ENCODE measurements at places on chromosomes 2 and 18.
A peak's percentile ranks its signal among the peaks of the same experiment; 100 is the strongest.

- DNase-seq: peak; percentile 55
These were observed 1.4 kb upstream of the MALT1 start for GRCh38 chr18:58669731-58670378.

GRCh38 chr2:131517106-131517831, 10.4 kb upstream of the CCDC74A start:
- DNase-seq: no peak

DNA sequence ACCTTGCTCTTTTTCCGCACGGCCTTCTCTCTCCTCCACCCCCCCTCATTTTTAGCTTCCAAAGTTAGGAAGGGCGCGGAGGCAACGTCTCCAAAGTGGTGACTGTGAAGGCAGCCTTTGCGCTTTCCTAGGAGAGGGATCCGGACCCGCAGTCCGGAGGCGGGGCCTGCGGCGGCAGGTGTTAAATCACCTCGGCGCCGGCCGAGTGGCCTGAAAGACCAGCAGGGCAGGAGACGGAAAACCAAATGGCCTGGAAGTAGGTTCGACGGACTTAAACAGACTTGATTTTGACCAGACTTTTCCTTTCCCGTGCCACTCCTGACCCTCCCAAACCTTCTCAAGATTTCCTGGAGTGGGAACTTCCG, 615 bp downstream of the GORASP2 start:
- DNase-seq: peak; percentile 8

- DNase-seq: peak; percentile 49
These were observed 3.3 kb downstream of the SLC8A1 start for GRCh38 chr2:40448476-40449079.

DNA sequence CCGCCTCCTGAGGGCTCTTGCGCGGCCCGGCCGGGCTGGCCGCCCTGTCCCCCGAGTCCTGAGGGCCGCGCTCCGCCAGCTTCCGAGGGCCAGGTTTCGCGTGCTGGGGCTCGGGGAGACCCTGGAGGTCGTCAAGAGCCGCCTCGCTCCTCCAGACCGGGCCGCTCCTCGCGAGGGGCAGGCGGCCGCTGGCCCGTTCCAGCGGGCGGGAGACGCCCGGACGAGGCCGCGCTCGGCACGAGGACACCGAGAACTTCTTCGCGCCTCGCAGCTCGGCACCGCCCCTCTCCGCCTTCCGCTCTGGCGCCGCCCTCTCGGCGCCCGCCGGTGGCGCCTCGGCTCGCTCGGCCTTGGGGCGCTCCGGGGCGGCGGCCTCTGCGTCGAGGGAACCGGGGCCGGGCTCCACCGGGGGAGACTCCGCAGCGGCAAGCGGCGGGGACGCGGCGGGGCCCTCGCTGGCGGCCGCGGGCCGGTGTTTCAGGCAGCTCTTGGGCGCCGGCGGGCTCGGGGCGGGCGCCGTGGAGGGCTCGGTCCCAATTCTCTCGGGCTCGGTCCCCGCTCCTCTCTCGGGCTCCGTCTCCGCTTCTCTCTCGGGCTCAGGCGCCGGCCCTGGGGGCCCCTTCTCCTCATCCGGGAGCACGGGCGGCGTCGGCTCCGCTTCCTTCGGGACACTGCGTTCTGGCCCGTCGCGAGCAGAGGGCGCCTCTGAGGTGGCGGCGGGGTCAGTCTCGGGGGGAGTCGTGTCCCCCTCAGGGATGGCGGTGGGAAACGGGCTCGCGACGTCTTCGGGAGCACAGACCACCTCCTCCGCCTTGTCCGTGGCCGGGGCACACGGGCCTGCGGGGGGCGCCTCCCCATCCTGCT, 91.6 kb upstream of the MGAT4A start:
- no peak for DNase-seq

DNA sequence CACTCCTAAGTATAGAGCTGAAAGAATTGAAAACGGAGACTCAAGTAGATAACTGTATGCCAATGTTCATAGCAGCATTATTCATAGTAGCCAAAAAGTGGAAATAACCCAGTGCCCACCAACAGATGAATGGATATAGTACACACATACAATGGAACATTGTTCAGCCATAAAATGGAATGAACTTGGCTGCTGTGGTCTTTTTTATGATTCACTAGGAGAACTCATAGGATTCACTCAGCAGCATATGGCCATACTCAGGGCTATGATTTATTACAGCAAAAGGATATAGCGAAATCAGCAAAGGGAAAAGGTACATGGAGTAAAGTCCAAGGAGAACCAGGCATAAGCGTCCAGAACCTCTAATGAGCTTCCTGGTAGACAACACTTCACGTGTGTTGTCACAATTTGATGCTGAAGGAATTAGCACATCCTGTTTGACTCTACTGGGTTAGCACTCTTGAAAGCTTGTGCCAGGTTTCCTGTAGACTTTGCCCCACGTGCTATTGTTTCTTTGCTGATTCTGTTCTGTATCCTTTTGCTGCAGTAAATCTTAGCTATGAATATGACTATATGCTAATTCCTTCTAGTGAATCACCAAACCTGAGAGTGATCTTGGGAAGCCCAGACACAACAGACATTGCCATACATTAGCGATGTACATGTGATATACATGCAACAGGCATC, 15.7 kb downstream of the SPC25 start:
- no peak for DNase-seq

DNA sequence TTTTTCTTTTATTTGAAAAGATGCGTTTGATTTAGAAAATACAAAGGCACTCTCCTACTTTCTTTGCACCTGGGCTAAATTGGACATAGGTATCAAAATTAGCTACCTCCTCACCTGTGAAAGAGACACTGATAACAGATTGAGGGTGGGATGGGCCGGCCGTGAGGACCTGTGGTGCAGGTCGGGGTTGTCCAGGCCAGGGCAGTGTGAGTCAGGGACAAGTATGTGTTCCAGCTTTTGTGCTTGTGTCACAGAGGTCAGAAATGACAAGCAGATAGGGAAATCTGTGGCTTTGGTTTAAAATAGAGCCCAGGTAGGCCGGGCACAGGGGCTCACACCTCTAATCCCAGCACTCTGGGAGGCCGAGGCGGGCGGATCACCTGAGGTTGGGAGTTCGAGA, 22.6 kb downstream of the MYL12B start:
- DNase-seq: no peak

GRCh38 chr2:10236571-10237391, 65.9 kb upstream of the HPCAL1 start:
- no peak for DNase-seq

DNA sequence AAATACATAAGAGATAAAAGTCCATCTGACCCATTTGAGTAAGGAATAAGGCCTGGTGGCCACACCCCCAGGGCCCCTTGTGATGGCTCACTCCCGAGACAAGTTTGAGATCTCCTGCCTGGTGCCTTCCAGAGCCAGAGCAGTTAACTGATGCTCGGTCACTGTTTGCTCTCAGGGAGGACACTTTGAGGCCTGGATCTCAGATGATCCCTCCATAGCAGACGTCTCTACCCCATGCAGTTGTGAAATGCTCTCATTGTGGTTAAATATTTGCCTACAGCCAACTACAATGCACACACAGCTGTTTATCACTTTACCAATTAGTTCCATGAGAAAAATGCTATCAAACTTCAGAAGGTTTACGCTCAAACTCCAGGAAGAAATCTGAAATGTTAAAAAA, 12.3 kb downstream of the GYPC start:
- no peak for DNase-seq

- DNase-seq: no peak
These were observed 150.6 kb downstream of the EXOC6B start for GRCh38 chr2:72674982-72675915.

DNA sequence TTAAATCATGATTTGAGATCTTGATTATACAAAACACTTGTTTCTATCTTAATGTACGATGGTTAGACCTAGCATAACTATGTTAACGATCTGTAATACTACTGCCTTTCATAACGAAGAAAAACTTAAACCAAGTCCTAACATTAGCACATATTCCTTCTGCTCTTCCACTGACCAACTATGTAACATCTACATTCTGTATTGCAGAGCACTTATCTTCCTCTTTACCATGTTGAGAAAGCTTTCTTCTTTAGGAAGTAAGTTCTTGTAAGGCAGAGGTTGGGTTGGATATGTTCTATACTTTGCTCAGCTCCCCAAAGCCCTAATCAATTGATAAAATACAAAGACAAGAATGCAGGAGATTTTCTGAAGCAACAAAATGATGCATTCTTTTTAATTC, 7.9 kb upstream of the ZNF407 start:
- no peak for DNase-seq

GRCh38 chr2:213266421-213266820, 17.8 kb upstream of the SPAG16 start:
- DNase-seq: no peak

- DNase-seq: no peak
These were observed 151.3 kb upstream of the PELI1 start for GRCh38 chr2:64295326-64296139.

DNA sequence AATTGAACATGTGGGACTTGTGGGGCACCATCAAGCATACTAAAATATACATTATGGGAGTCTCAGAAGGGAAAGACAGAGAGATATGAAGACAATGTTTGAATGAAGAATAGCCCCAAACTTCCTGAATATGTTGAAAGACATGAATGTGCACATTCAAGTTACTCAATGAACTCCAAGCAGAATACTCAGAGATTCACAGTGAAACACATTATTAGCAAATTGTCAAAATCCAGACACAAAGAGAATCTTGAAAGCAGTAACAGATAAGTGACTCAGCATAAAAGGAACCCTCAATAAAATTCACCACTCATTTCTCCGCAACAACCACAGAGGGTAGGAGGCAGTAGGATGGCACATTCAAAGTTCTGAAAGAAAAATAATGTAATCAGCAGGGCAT, 8.8 kb downstream of the C2orf92 start:
- DNase-seq: no peak

- DNase-seq: no peak
These were observed 170.8 kb downstream of the INO80D start for GRCh38 chr2:205915130-205915524.

DNA sequence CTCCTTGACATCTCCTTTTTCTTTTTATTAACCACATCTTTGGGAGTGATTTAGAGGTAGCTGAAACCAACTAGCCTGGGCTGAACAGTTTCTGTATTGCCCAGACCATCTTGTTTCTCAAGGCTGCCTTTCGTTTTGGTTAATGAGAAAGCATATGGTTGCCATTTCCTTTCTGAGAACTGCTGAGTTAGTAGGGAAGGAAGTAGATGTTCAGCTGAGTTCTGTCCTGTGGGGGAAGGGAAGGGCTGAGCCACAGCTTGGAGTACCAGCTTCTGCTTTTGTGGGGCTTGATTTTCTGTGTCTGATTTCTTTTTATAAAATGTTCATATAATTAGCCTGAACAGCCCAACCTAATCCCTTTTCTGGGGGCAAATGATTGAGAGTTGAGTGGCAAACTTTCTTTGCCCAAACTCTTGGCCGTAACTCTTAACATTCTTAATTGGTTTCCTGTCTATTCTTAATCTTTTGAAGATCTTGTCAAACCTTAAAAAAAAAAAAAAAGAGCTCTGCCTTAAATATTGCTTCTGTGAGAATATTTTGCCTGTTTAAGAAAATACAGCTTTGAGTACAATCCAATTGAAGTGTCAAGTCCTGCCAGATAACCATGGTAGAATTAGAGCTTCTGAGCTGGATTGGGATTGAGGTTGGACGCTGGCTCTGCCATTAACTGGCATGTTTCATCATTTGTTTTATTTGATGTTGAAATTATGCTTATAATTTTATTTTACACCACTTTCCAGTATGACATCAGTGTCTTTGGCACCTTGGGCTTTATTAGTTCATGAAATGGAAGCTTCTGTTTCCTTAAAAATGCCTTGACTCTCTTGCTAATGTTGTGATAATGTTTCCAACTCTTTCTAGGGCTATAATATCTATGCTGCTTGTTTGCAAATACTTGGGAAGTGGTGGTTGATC, 1.9 kb upstream of the NABP1 start:
- DNase-seq: peak; percentile 52

GRCh38 chr2:26477126-26477910, 606 bp downstream of the OTOF start:
- no peak for DNase-seq

GRCh38 chr2:29443151-29443550, 327.9 kb downstream of the CLIP4 start:
- DNase-seq: no peak

GRCh38 chr18:46426679-46427047, 230.4 kb downstream of the LOXHD1 start:
- no peak for DNase-seq

DNA sequence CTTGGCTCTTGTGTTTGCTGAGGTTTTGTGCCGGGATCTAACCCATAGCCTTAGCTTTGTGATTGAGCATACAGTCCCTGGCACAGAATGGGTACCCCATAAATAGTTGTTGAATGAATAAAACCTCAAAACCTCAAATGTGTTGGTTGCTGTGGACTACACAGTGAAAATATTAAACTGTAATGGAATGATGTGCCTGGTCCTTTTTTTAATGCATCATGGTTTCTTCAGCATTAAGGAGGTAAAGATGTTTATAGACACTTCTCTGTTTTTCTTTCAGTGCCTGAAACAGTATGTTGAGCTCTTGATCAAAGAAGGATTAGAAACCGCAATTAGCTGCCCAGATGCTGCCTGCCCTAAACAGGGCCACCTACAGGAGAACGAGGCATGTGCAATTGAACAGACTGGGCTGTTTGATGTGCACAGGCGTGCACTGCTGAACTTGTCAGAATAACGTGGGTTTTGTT, 97.0 kb downstream of the RNF144A start:
- peak; percentile 57 for DNase-seq

DNA sequence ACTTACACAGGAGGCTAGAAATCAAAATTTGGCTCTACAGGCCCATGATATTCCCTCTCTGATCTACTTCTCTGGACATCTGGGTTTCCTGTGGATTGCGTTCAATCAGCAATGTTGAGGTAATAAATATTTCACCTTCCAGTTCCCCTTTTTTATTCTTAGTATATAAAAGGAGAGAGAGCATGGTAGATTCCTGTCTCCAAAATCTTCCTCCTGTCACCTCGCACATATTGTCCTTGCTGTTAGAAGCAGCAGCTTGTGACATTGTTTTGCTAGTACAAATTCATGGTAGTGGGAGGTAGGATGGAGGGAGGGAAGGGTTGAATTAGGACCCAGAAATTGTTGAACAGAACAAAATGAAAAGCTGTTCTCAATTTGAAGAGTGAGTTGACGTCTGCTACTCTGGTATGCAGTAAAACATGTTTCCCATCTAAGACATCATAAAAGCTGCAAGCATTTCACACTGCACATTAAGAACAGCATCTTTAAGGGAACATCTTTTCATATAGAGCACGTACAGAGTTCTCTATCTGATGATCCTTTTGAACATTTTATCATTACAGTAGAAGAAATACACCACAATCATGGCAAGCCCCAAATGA, 156.4 kb downstream of the RDH14 start:
- DNase-seq: peak; percentile 70

DNA sequence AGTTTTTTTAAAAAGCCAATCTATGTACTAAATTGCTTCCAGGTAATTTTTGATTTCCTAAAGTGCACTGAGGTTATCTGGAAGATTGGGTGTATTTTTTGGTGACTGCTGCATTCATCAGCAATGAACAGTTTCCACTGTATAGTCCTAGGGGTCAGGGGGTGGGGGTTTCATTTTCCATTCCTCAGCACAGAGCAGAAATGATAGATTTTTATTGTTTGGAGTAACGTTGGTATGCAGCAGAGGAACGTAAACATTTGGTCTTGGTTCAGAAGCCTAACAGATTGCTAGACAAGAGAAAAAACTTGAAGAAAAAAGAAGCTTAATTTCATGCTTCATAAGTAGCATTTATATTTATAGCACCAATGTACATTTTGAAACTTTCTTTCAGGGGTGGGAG, 54.9 kb downstream of the ZCCHC2 start:
- no peak for DNase-seq

Data from fibroblast of upper back skin (primary cell).